ENCODE measurements at places on chromosomes 1 and 21.

DNA sequence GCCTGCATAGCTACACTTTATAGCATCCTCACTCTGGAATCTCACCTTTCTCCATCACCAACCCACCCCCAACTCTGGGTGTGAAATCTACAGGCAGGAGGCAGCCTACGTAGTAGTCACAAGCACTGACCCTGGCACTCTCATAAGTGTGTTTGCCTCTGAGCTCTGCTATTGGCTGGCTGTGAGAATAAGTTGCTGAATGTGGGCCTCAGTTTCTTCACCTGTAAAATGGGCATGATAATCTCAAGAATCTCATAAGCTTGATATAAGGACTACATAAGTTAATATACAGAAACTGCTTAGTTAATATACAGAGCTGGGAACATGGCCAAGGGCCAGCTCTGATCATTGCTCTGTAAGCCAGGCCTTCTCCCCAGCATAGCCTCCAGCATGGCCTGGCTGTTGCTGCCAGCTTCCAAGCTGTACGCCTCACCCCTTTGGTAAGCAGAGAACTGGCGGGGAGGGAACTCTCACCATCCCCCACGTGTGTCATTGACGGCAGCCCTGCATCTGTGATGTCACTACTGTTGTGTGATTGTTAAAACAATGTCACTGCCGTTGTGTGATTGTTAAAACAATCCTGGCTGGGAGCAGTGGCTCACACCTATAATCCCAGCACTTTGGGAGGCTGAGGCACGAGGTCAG is 53.3 kb downstream of the SYF2 start:
- DNase-seq: no peak

- DNase-seq: no peak
Observed at GRCh38 chr1:1373815-1374588, 1.0 kb downstream of the AURKAIP1 start.

DNA sequence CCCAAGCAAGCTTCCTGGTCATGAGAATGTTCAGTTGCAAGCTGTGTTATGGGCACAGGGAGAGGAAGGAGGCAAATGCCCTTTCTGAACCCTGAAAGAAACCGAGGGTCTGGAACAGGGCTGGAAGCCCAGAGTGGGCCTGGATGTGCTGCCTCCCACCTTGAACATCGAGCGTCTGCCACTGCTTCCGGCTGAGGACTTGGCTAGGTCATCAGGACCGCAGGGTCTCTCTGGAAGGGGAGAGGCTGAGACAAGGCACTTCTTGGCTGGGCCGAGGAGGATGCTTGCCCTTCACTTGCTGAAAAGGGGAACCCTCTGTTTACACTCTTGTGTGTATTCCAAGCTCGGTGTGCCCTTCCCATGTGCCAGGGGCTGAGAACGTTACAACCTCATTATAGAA is 168.0 kb upstream of the C1orf174 start:
- DNase-seq: no peak

DNA sequence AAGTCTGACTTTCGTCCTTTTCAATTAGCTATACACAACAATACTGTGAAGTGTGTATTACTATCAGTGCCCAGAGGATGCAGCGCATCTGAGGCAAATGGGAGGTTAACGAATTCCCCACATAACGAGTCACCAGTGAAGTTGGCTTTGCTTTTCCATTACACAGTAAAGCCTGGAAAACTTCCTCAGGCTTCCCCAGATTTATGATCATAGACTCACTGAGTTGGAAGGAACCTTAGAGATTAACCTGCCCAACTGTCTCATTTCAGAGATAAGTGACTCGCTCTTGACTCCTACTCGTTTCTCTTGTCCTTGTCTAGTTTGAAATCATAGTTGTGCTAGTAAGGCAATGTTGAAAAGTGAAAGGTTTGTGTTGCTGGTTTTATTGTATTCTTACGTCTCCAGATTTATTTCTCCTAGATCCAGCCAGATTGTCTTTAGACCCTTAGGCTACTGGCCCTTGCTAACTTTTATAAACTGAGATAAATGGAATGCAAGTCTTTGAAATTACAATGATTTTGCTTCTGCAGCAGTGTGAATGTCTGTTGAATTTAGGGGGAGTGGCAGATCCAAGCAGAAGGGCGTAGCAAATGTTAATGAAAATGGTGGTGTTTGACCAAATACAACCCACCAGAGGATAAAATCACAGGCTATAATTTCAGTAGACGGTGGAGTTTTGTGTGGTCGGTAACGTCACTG is 17.3 kb downstream of the S1PR1 start:
- DNase-seq: no peak

DNA sequence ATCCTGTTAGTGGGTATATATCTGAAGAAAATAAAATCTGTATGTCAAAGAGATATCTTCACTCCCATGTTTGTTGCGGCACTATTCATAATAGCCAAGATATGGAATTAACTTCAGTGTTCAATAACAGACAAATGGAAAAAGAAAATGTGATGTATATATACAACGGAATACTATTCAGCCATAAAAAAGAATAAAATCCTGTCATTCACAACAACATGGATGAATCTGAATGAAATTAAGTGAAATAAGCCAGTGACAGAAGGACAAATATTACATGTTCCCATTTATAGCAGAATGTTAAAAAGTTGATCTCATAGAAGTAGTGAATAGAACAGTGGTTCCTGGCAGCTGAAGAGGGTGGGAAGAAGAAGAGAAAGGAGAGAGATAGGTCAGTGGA is 239.1 kb upstream of the RUNX1 start:
- no peak for DNase-seq

DNA sequence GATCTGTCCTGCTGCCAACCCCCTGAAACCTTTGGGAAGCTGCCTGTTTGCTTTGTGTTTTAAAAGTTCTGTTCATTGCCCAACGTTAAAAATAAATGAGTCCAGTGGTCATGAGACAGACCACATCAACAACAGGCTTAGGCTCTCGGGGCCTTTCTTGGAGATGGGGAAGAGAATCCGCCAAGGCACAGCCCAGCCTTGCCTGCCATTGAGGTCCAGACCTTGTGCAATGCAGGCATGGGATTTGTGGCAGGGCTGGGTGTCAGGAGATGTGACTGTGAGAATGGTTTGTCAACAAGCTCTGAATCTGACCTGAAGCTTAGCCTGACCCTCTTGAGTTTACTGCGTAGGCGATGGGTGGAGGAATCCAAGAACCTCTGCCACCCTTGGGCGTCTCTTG is 4.2 kb downstream of the SPSB1 start:
- DNase-seq: no peak

GRCh38 chr21:39373634-39374033 is 24.7 kb upstream of the HMGN1 start:
- no peak for DNase-seq

- DNase-seq: no peak
Observed at GRCh38 chr1:235069577-235070563, 58.8 kb downstream of the TOMM20 start.

DNA sequence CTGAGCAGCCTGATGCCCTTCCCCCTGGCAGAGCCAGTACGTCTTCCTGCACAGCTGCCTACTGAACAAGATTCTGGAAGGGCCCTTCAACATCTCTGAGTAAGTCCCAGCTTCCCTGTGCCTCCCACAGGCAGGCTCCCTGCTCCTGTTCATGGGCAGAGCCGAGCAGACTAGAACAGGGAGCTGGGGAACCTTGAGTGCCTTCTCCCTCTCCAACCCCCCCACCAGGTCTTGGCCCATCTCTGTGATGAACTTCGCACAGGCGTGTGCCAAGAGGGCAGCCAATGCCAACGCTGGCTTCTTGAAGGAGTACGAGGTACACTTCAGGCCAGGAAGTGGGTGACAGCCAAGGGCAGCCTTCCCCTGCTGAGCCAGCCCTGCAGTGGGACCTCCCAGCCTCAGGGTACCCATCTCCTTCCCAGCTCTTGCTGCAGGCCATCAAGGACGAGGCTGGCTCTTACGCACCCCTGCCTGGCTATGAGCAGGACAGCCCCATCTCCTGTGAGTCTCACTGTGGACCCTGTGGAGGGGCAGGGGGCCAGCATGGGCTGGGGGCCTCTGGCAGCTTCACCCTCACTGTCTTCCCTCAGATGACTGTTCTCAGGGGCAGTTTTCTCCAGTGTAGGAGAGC is 6.4 kb upstream of the LGR6 start:
- DNase-seq: no peak

DNA sequence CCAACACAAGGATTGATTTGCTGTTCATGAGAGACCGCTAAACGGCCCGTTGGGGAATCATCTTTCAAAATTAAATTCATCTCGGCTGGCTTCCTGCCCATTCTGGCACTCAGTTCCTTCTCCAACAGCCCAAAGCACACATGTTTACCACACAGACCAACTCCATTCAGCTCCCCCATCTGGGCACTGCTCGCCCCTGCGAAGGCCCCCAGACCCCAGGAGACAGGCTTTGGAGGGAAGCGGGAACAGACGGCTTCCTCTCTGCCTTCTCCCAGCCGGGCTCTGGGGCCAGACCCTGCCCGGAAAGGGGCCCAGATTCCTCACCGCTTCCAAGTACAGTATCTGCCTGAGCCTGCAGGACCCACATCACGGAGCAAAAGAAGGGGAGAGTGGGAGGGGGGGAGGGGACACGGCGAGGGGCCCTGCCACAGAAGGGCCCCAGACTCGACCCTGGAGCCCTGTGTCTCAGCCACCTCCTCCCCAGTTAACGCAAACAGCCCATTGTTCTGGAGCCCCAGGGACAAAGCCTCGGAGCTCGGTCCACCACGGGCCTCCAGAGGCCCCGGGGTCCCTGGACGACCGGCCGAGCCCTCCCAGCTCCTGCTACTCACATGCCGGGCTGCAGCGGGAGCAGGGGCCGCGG is 660 bp downstream of the MEGF6 start:
- DNase-seq: no peak

All from activated CD8-positive, alpha-beta memory T cell treated with anti-CD3 and anti-CD28 coated beads for 4 hours (primary cell).